Stimulated activated CD4-positive, alpha-beta T cell treated with anti-CD3 and anti-CD28 coated beads, TNF-alpha, amount 100 ng/mL, for 4 hours (primary cell): ENCODE measurements at places on chromosomes 5 and 9.

DNA sequence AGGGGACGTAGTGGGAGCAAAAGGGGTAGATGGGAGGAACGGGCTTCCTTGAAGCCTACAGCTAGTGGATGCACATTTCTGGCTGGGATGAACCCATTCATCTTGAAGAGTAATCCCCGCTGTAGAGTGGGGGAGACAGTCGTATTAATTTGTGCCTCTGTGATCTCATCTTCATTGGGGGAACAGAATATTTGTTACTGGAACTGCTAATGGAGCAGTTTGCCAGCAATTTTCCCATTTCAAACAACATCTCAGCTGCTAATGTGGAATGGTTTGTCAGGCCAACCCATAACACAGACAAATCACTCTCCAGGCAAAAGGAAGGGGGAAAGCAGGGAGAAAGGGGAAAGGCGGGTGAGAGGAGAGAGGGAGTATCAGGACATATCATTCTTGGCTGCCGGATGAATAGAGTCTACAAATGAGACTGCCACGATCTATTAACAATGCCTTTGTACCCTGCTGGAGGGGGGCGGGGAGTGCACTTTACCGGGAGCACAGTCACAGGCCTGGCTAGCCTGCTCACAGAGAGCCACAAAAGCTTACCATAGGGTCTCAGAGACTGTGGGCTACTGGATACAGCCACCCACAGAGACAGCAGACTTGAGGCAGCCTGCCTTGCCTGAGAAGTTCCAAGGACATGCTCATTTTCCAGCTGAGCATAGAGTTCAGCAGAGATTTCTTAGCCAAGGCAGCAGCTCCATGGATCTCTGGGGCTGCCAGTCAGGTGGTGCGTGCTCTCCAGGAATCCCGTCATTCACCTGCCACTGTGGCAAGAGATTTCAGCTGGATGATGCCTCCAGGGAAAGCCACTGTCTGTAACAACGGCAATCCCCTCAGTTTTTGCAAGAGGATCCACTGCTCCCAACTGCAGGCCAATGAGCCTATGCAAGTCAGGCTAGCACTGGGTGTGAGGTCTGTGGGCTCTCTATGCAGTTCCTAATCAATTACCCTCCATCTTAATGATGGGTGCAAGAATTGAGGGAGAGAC is 217.7 kb upstream of the PANK3 start:
- no peak for DNase-seq

- no peak for DNase-seq
Observed at GRCh38 chr9:19656704-19657103, 132.1 kb downstream of the SLC24A2 start.

DNA sequence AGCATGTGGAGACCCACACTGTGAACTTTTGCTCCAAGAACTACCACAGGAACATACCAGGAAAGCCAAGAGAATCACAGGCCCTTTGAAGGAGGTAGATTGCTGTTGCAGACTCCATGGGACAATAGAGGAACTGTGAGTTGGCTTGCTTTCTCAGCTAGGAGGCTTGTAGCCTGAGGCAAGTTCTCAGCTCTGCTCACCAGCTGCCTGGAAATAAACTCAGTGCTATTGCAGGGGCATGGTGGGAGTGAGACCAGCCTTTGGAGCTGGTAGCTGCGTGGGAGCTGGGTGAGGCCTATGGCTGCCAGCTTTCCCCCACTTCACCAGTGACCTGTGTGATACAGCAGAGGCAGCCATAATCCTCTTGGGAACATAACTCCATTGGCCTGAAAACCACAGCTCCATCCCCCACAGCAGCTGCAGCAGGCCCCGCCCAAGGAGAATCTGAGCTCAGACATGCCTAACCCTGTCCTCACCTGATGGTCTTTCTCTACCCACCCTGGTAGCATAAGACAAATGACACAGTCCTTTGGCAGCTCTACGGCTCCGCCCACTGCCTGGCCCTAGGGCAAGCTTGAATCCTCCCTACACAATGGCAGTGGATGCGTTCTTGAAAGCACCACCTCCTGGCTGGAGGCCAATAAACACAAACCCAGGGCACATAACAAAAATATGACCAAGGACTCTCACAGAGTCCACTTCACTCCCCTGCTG is 389.5 kb downstream of the KIF4B start:
- no peak for DNase-seq

GRCh38 chr5:159901308-159901707 is 15.0 kb upstream of the ADRA1B start:
- no peak for DNase-seq

- DNase-seq: no peak
Observed at GRCh38 chr9:98810102-98810842, 2.8 kb downstream of the GALNT12 start.

- DNase-seq: no peak
Observed at GRCh38 chr9:21095561-21095960, 17.8 kb upstream of the IFNB1 start.

DNA sequence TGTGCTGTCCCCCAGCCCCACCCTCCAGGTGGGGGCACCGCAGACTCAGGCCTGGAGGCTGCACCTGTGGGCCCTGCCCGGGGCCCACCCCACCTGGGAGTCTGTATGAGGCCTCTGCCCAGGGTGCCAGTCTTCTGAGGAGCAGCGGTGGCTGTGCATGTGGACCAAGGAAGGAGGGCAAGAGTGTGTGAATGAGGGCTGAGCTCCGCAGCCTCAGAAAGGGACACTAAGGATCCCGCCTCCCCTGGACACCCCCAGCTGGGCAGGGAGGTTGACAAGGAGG is 19.1 kb downstream of the FGD3 start:
- DNase-seq: no peak

DNA sequence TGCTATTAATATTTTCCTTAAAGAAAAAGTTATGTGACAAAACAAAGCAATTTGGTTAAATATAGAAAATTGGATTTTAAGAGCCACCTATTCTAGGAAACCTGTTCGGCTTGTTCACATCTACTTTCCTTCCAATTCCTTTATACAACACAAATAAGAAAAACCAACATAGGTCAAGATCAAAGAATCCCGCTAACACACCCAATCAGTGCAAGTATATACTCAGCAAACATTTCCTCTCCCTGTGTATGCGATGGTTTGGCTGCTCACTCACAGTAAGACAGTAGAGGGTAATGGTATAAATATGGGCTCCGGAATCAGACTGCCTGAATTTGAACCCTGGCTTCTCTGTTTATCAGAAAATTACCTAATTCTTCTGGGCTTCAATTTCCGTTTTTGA is 757.5 kb upstream of the ZNF608 start:
- DNase-seq: no peak

DNA sequence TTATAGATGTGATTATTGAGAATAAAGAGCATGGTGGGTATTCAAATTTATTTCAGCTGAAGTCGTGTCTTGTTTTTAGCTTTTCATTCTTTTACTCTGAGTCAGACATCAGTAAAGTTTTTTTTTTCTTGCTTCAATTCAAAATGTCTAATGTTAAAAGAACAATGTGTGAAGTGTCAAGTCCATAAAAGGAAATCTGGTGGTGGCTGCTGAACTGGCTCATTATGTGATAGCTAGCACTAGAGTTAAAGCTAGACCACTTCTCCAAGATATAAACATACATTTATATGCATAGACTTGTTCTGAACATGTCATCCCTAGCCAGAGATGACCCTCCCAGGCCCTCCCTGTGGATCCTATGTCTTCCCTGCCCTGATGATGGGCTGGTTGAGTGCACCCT is 338.3 kb downstream of the RAB3C start:
- DNase-seq: no peak

DNA sequence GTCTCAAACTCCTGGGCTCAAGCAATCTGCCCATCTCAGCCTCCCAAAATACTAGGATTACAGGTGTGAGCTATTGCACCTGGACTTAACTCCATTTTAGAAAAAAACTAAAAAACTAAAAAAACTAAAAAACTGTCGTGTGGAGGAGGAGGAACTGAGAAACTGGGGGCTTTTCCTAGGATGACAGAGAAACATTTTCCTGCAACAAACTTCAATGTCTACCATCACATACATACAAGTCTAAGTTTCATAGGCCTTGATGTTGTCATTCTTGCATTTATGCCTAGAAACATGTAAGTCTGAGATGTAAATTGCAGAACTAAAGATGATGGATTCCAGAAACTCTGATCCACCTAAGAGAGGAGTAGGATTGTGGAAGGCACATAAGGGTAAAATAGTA is 556.8 kb downstream of the RAB3C start:
- no peak for DNase-seq

GRCh38 chr5:27963050-27963783 is 924.8 kb upstream of the CDH9 start:
- no peak for DNase-seq

DNA sequence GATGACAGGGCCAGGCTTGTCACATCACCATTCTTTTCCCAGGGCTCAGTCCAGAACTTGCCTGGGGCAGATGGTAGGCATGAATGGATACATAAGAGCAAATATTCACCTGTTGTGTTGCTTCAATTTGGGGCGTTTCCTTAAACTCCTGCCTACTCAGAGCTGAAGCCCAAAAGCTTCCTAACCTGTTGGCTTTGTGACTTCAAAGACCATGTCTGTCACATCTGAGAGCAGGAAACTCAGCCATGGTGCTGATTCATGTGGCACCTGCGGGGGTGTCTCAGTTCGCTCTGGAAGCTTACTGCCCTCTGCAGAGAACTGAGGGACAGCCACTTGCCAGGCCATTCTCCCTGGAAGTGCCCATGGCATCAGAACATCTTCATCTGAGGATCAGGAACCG is 246.6 kb downstream of the HSPA4 start:
- no peak for DNase-seq

- no peak for DNase-seq
Observed at GRCh38 chr9:135338546-135338945, 141.0 kb upstream of the PPP1R26 start.

- no peak for DNase-seq
Observed at GRCh38 chr5:170748951-170749471, 34.5 kb upstream of the GABRP start.

GRCh38 chr5:142806841-142807267 is 36.7 kb downstream of the ARHGAP26 start:
- no peak for DNase-seq

DNA sequence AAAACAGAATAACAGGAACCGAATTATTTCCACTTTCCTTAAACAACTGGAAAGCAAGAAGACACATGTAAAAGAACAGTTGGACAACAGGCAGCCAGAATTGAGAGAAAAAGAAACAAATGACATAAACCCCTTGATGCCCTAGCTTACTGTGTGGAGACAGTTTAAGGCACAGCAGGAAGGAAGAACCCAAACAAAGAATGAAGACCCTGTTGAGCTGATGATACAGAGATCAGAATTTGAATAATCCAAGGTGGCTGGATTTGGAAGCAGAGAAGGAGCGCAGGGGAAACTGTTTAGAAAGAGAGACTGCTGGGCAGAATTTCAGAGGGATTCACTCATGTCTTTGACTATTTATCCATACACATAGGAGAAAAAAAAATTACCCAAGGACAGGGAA is 316.3 kb upstream of the POU5F2 start:
- DNase-seq: no peak

GRCh38 chr9:106023455-106023854 is 329.1 kb downstream of the TMEM38B start:
- no peak for DNase-seq

DNA sequence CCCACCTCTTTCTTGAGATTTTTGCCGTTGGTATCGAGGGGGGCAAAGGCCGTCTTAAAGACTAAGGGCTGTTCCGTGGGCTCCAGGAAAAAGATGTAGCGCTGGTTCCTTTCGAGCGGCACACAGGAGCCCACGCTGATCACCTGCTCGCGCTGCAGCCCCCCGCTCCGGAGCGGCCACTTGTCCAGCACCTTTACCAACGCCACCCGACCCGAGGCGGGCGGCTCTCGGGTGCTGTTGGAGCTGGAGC is 781 bp downstream of the NRG2 start:
- no peak for DNase-seq

GRCh38 chr5:31054453-31054852 is 139.0 kb upstream of the CDH6 start:
- DNase-seq: no peak

- DNase-seq: no peak
Observed at GRCh38 chr5:55816342-55816741, 34.8 kb upstream of the IL31RA start.

DNA sequence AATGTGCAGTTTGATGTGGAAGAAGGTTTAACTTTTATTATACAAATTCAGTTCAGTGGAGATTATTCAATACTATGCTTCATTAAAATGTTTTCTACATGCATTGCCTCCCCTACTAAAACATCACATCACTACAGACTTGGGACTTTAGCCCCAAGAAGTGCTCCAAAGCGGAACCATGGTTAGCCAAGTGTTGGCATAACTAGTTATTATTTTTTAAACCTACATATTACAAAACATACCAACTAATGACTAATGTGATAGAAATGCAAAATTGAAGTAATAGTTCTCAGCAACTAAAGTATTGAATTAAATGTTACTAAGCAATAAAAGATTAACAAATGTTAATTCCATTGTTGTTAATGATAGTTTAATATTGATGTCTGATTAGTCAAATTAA is 74.5 kb downstream of the XRCC4 start:
- no peak for DNase-seq

DNA sequence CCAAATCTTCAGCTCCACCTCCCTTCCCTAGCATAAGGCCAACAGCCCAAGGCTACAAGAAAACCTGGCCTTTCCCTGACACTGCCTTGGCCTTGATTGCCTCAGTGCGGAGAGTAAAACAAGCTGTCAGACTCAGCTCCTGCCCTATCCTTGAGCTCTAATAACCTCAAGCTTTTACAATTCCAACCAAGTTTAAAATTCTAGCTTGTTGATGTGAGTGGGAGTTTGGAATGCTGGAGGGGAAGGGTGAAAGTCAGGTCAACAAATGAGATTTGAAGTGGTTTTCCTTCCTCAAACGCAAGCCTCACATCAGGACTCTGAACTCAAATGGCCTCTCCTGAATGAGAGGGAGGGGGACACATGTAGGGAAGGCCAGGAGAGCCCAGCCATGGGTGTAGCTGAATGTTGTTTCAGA is 197.0 kb upstream of the VLDLR start:
- DNase-seq: no peak

DNA sequence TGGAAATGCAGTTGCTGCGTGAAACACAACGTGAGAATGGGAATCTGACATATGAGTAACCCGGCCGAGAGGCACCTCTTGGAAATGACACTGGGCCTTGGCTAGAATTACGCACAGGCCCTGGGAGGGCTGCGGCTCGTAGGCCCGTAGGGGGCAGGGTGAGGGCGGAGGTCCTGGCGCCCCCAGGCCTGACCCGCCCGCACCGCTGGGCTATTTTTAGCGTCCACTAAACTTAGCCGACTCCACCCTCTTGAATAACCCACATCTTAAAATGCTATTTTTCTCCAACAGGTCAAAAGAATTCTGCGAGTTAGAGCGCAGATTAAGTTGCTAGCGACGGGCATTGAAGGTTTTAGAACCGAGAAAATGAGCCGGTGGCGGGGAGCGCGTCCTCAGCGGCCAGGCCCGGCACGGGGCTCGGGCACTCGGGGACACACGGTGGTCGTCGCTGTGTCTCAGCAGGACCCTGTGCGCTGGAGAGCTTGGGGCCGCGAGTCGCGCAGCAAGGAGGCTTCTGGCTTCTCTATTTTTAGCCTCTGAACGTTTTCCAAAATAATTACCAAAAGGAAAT is 168.5 kb downstream of the AUH start:
- DNase-seq: peak; percentile 66
